Stimulated activated CD8-positive, alpha-beta memory T cell treated with anti-CD3 and anti-CD28 coated beads, Interleukin-4, amount 100 ng/mL, for 1 hour (primary cell): ENCODE measurements at places on chromosomes 7 and 10.
A peak's percentile ranks its signal among the peaks of the same experiment; 100 is the strongest.

GRCh38 chr10:9547936-9548904 lies 1469.5 kb upstream of the CELF2 start:
- DNase-seq: no peak

GRCh38 chr7:5426226-5426475 lies 2.5 kb upstream of the TNRC18 start:
- DNase-seq: no peak

GRCh38 chr7:123616223-123616622 lies 14.6 kb downstream of the ASB15 start:
- no peak for DNase-seq

- peak; percentile 28 for DNase-seq
These were observed 10.5 kb downstream of the TMEM273 start for GRCh38 chr10:49177391-49178355.

DNA sequence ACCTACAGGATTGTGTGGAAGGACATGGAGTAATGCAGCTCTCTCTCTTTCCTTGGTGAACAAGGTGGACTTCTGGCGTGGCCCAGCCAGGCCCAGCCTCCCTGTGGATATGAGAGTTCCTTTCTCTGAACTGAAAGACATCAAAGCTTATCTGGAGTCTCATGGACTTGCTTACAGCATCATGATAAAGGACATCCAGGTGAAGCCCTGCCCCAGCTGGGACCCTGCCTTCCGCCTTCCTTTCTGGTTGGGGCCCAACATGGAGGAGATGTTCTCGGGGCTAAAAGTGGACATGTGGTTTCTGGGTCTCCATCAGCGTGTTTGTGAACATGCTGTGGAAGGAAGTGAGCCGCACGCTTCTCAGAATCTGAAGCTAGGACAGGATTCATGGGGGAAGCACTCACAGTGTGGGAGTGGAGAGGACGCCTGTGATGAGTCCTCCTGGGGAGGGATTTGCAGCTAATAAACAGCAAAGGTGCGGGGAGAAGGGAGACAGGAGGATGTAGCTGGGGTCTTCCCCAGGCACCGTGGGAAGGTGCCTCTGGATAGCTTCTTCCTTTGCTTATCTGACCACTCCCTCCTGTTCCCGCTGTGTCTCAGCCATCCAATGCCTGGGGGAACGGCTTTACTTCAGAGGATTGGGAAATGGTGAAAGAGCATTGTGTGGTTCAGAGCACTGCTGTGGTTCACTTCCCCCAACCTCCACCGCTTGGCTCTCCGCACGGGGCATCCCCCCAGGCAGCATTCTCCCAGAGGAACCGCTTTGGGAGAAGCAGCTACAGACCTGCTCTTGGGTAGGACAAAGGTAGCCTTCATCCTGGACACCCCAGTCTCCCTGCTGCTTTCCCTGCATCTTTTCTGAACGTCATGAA lies 5.5 kb downstream of the CPA5 start:
- no peak for DNase-seq

DNA sequence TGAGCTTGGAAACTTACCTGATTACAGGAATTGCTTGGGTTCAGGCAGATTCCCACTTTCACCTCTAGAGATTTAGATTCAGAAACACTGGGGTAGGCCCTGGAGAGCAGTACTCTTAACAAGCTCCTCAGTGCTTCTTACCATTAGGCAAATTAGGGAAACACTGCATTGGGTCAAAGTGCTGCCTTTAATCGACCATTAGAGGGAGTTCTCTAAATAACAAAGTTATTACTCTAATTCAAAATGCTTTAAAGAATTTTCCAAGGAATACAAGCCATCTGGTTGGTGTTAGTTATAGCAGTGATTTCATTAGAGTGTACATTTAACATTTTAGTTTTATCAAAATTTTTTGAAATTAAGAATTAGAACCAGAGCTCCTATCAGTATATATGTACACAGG lies 324.5 kb downstream of the GFRA1 start:
- no peak for DNase-seq

DNA sequence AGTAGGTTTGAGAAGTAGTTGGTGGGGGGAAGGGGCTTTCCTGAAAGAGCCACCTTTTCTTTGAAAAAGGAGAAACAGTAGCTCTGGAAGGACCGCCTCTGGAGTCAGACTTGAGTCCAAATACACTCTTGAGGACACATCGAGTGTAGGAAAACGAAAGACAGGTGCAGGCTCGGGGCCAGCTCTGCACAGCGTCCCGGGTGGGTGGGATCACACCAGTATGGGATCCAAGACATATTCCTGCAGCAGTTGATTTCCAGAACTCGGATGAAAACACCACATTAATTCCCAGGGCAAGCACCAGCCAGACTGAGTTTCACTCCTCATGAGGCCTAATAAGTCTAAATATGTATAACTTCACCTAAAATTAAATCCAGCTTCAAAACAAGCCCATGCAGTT lies 61.4 kb downstream of the ASB13 start:
- DNase-seq: no peak

DNA sequence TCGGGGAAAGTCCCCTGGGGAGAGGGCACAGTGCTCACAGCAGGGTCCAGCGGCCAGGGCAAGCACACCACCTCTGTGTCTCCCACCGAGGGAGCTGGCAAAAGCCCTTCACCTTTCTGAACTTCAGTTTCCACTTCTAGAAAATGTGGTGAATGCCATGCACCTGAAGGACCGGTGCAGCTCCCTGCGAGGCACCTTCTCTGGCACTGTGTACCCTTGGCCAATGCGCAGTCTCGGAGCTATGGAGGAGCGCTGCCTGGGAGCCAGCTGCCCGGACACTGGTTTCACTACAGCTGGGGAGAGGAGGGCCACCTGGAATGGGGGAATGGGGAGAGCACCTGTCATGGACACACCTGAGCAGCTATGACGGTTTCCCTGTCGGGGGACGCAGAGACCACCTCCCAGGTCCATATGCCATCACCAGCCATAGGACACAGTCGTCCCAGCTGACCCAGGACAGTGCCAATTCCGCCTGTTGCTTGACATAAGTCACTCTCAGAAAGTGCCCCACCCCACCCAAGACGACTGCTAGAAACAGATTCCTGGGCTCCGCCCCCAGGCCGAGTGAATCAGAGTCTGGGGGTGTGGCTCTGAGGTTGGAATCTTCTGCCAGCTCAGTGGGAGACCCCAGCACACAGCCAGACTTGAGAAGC lies 16.8 kb downstream of the RASGEF1A start:
- DNase-seq: no peak

GRCh38 chr7:135166338-135166990 lies 4.0 kb downstream of the CYREN start:
- no peak for DNase-seq

DNA sequence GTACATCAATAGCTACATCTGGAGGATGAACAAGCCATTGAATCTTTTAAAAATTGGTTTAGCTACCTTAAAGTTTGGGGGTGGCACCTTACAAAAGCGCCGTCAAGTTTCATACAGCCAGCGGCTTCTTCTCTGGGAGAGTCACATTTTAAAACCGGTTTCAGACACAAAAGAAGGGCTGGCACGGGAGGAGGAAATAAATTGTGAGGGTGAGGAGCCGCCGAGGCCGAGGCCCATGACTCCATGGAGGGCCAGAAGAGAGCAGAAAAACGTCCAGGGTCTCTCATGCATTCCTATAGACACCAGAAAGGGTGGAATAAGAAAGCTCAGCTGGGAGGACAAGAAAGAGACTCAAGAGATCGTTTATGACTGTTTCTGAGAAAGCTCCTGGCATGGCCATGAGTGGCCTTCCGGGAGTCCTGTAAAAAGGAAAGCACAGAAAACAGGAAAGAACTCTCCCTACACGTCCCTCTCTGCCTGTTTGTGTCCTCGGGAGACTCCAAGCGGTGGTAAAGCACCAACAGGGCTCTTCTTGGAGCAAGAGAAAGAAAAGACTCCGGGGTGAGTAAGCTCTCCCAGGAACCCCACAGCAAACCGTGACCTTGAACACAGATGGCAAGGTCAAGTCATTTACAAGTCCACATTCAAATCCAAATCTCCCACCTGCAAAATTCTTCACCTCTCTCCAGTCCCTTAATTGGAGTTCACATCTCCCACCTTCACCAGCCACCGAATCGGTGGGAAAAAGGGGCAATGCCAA lies 1.8 kb downstream of the FRAT2 start:
- DNase-seq: no peak

DNA sequence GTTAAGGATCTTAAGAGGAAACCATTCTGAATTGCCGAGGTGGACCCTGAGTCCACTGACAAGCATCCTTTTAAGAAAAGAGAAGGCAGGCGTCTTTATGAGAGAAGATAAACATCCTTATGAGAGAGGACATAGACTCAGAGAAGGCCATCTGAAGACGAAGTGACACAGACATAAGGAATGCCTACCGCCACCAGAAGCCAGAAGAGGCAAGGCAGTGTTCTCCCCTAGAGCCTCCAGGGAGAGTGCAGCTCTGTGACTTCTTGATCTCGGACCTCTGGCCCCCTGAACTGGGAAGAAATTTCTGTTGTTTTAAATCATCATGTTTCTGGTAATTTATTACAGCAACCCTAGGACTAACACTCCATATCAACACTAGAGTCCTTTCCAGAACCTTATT lies 25.2 kb upstream of the ING3 start:
- no peak for DNase-seq

DNA sequence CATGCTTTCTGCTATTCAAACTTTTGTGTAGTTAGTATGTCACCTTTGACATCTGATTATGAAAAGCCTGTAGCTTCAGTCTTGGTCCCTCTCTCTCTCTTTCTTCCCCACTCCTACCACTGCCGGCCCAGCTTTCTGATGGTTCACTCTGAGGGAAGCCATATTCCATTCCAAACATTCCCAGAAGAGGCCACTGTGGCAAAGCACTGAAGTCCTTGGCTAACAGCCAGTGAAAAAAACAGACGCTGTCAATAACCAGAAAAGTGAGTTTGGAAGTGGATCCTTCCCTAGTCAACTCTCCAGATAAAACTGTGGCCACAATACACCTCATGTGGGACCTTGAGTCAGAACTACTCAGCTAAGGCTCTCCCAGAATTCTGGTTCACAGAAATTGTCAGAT lies 950.7 kb upstream of the PHF14 start:
- DNase-seq: no peak

DNA sequence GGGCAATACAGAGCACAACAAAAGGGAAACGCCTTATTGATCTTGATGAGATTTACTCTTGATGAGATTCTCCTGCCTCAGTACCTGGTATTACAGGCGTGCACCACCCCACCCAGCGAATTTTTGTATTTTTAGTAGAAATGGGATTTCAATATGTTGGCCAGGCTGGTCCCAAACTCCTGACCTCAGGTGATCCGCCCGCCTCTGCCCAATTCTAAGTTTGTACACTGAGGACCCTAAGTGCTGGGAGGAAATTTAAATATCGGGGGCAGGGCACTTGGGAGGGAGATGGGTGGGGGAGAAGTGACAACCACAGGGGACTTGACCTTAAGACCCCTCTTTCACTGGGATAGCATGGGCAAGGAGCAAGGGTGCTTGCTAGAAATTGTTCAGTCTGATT lies 14.1 kb downstream of the HNRNPF start:
- DNase-seq: no peak

GRCh38 chr10:49502358-49502757 lies 36.6 kb downstream of the ERCC6 start:
- no peak for DNase-seq

DNA sequence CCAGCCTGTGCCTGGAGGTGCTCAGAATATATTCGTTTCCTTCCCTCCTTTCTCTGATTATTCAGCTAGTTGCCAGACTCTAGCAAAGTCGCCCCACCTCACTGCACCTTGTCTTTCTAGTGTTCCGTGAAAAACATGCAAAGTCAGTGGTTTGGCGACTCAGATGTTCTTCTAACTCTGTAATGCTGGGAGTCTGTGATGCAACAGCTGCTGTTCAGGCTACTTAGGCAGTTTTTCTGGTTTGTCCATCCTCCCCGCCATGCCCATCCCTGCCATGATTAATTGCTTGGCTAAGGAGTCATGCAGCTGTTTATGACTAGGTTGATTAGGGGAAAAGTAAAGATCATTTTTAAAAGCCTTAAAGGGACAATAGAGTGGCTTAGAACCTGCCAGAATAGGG lies 99.4 kb downstream of the MTPN start:
- no peak for DNase-seq

GRCh38 chr10:13440185-13441061 lies 88.4 kb downstream of the BEND7 start:
- DNase-seq: no peak

GRCh38 chr10:120732643-120733313 lies 118.4 kb upstream of the WDR11 start:
- no peak for DNase-seq

DNA sequence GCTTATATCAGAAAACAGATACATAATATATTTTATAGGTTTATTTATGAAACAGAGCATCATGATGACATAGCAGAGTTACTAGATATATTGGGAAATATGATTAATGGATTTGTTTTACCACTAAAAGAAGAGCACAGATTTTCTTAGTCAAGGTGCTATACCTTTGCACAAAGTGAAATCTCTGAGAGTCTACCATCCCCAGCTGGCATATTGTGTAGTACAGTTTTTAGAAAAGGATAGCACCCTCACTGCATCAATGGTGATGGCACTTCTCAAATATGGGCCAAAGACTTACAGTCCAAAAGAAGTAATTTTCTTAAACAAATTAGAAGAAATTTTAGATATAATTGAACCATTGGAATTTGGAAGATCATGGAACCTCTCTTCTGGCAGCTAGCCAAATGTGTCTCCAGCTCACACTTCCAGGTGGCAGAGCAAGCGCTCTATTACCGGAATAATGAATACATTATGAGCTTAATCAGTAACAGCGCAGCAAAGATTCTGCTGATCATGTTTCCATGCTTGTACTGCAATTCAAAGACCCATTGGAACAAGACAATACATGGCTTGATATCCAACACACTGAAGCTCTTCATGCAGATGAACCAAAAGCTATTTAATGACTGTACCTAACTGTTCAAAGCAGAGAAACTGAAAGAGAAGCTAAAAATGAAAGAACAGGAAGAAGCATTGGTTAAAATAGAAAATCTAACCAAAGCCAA lies 21.9 kb upstream of the CREB3L2 start:
- no peak for DNase-seq

DNA sequence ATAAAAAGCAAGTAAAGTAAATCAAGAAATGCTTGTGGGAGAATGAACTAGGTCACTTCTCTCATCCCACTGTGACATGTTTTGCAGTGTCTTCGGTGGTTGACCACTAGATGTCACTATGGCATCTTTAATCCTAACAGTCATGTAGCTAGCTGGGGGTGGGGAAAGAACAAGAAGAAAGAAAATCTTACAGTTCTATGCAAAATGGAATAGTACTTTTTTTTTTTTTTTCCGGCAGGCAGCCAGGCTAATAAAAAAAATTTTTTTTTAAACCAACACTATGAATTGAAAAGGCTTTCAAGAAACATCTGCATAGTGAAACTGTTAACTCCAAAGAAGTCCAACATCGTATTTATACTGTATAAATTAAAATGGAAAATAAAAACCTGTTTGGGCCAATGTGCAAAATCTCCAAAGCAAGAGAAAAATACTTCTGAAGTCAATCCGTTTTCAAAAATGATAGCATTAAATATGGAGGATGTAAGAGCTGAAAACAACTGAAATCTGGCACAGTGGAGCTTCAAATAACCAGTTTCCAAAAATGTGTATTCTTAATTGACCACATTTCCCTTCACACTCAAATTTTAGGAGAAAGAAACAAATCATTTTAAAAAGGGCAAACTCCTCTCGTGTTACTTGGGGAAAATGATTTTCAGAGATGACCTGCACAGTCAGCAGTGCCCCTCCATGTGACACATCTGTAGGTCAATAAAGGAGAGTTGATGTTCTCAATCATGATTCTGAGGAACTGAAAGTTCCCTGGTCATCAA lies 38.5 kb downstream of the CDK1 start:
- no peak for DNase-seq

- DNase-seq: no peak
These were observed 9.0 kb downstream of the LFNG start for GRCh38 chr7:2528481-2529095.

- DNase-seq: no peak
These were observed 25.0 kb downstream of the SEC61A2 start for GRCh38 chr10:12154516-12154915.

GRCh38 chr7:108248821-108249220 lies 118.7 kb upstream of the LAMB4 start:
- DNase-seq: no peak
